CD4-positive, alpha-beta T cell treated with Interferon gamma for 1 hour (primary cell): ENCODE measurements at places on chromosomes 4 and X.

DNA sequence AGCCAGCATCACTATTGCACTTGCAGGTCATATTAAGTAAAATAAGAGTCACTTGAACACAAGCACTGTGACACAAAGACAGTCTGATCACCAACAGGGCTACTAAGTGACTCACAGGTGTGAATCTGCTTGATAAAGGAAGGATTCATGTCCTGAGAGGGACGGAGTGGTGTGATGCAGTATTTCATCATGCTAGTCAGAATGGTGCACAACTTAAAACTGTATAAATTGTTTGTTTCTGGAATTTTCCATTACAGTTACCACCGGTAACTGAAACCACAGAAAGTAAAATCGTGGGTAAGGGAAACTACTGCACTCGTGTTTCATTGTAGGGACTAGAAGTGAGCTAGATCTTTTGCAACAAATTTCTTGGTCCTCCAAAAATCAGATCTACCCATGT lies 109.7 kb downstream of the ELOVL6 start:
- no peak for DNase-seq

- DNase-seq = no peak
Observed at GRCh38 chr4:117447925-117448324, 362.5 kb upstream of the TRAM1L1 start.

GRCh38 chrX:63128509-63128908 lies 222.6 kb downstream of the SPIN4 start:
- DNase-seq = no peak

- DNase-seq = no peak
Observed at GRCh38 chrX:145405012-145405411, 157.7 kb downstream of the SPANXN1 start.

DNA sequence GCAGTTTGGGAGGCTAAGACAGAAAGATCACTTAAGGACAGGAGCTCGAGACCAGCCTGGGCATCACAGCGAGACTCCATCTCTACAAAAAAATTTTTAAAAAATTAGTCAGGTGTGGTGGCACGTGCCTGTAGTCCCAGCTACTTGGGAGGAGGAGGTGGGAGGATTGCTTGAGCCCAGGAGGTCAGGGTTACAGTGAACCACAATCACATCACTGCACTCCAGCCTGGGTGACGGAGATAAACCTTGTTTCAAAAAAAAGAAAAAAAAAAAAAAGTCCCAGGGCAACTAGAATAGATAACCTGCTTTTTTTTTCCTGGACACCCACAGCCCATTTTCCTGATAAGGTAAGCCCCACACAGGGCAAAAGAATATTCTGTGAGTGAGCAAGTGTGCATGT lies 96.3 kb downstream of the C4orf51 start:
- DNase-seq = no peak

DNA sequence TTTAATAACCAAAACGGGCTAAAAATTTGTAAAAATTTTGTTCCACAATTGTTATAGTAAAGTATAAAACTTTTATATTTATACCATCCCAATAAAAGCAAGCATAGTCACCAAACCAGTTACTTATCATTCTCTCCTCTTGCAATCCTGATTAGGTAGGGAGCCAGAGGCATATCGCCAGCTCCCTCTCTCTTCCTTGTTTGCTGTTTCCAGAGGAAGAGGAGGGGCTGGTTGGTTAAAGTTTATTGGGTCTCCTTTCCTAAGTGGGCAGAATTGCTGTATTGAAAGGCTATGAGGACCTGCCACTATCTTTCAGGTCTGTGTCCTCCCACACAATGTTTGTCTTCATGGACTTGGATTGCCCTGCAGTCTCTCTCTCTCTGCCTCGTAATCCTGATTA lies 29.6 kb upstream of the BBS12 start:
- DNase-seq = no peak

GRCh38 chr4:113398441-113399143 lies 349.1 kb downstream of the ANK2 start:
- DNase-seq = no peak

- DNase-seq = no peak
Observed at GRCh38 chr4:161883157-161883556, 280.6 kb downstream of the FSTL5 start.

DNA sequence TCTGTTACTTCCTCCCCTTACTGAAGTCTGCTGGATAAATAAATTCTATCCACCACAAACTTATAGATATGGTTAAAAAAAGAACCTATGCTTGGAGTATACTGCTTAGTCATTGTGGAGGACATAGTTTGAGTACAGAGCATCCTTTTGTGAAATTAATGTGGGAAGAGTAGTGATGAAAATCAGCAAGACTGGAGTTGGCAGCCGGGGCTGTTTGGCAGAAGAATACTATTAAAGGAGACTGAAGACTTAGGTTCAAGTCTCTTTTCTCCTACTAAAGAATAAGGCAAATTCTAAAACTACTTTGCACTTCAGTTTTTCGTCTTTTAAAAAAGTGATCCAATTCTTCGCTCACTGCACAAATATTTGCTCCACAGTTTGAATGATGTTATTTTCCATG lies 326.6 kb upstream of the ATOH1 start:
- DNase-seq = no peak

DNA sequence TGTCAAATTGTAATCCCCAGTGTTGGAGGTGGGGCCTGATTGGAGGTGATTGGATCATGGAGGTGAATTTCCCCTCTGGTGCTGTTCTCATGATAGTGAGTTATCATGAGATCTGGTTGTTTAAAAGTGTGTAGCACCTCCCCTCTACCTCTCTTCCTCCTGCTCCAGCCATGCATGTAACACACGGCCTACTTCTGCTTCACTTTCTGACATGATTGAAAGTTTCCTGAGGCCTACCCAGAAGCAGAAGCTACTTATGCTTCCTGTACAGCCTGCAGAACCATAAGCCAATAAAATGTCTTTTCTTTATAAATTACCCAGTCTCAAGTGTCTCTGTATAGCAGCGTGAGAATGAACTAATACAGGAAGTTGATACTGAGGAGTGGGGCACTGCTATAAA lies 61.7 kb upstream of the DDX60 start:
- no peak for DNase-seq

- no peak for DNase-seq
Observed at GRCh38 chr4:79233820-79234219, 92.0 kb downstream of the NAA11 start.

GRCh38 chr4:177177541-177178081 lies 132.1 kb upstream of the NEIL3 start:
- DNase-seq = no peak

DNA sequence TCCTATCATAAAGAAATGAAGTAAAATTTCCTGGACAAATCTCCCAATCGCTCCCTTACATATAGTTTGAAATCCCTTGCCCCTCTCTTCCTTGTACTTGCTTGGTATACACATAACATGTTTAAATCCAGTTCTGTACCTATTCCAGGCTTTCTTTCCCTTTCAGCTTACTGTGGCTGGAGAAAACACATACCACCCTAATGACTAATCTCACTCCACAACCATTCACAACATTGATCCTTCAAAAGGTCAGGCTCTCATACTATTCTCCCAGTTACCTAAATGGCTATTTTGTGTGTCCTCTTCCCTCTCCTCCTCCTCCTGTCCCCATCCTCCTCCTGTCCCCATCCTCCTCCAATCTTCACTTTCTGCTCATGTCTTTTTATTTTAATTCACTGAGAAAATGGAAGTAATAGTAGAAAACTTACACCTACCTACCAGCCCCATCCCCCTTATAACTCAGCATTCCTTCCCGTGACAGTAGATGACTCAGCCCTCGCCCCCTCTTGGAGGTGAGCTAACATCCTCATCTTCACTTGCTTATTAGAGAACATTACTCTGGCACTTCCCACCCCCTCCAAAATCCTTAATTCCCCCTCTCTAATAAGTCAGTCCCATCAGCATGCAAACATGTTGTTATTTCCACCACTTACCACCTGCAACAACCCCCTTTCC lies 77.5 kb downstream of the IL15 start:
- no peak for DNase-seq

GRCh38 chrX:66030505-66031317 lies 9.2 kb downstream of the VSIG4 start:
- DNase-seq = no peak

- no peak for DNase-seq
Observed at GRCh38 chr4:74097631-74098426, 1.2 kb downstream of the CXCL2 start.

GRCh38 chrX:107506596-107507031 lies 57.2 kb downstream of the FRMPD3 start:
- DNase-seq = no peak

GRCh38 chr4:172998527-172999469 lies 169.8 kb upstream of the GALNT7 start:
- DNase-seq = no peak

- DNase-seq = no peak
Observed at GRCh38 chr4:7159923-7160322, 32.4 kb upstream of the SORCS2 start.

- DNase-seq = no peak
Observed at GRCh38 chr4:106194801-106195200, 121.2 kb downstream of the TBCK start.

DNA sequence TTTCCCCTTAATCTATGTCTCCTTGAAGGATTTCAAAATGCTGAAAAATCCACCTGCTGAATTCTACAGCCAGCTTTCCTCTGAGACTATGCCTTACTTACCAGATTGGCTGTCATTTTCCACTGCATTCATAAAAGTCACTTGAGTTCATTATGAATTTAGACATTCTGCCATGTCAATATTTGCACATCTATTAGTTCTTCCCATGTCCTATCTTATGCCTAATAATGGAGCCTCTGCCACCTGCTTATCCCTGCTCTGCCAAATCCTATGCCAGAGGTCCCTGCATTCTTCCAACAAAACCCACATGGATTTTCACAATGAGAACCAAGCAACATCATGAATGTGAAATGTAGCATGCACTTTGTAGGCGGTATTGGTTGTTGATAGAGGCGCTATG lies 42.6 kb downstream of the GASK1B start:
- DNase-seq = no peak

DNA sequence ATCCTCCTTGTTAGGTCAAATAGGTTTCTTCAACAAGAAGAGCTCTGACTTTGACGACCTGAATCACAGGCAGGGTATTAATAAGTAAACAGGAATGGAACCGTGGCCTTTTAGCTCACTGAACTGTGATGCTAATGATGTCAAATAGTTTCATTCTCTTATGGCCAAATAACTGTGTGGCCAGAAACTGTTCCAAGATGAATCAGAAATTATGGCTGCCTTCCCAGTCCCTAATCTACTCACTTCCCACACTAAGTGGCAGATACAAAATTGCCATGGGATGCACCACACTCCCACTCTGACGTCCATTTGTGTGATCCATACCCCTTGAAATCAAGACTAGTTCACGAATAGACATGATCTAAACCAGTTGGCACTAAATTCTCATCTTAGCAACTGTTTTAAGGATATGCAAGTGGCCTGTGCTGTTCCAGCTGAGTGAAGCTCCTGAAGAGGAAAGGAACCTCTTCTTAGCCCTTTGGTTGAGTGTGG lies 455.4 kb downstream of the IL15 start:
- DNase-seq = no peak

DNA sequence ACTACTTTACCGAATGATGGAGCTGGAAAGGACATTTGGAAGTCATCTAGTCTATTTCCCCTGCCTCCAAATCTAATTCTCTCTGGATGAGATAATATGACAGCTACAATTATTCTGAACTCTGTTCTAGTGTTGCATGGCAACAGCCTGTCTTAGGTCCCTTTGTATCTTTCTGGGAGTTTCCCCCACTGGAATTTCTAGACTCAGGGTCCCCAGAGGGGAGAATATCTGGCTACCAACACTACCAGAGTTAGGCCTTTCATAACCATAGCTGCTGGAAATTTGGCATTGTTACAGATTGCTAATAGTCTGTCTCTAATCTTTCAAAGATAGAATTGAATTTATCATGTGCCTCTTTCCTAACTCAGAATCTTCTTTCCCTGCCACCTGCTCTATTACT lies 4.5 kb downstream of the MSN start:
- no peak for DNase-seq

GRCh38 chr4:96173756-96174155 lies 333.9 kb downstream of the PDHA2 start:
- DNase-seq = no peak
